IMR-90 (cell line): ENCODE measurements at places on chromosomes 1 and 21.

GRCh38 chr1:152873495-152873894, 4.6 kb upstream of the SMCP start:
- peak; percentile 8 for DNase-seq

- DNase-seq, result no peak
These were observed 50.1 kb upstream of the PCBP3 start for GRCh38 chr21:45593162-45594022.

- no peak for DNase-seq
These were observed 74.0 kb downstream of the TLR5 start for GRCh38 chr1:223068900-223069665.

GRCh38 chr21:41831453-41831831, 47.7 kb downstream of the PRDM15 start:
- no peak for DNase-seq

DNA sequence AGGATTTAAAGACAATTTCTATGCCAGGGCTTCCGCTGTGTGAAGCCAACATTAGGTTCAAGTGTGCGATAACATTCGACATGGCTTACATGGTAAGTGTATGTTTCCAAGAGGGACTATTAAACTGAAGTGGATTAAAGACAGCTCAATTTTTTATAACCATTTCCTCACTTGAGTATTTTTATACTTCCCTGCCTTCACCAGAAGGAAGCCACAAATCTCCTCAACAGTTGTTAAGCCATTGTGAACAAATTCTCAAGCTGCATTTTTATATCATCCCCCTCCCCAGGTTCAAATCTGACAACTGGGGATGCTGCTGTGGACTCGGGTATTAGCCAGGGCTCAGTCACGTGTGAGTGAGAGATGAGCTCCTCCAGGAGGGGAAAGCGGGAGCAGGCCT, 116.3 kb downstream of the RHOU start:
- no peak for DNase-seq

DNA sequence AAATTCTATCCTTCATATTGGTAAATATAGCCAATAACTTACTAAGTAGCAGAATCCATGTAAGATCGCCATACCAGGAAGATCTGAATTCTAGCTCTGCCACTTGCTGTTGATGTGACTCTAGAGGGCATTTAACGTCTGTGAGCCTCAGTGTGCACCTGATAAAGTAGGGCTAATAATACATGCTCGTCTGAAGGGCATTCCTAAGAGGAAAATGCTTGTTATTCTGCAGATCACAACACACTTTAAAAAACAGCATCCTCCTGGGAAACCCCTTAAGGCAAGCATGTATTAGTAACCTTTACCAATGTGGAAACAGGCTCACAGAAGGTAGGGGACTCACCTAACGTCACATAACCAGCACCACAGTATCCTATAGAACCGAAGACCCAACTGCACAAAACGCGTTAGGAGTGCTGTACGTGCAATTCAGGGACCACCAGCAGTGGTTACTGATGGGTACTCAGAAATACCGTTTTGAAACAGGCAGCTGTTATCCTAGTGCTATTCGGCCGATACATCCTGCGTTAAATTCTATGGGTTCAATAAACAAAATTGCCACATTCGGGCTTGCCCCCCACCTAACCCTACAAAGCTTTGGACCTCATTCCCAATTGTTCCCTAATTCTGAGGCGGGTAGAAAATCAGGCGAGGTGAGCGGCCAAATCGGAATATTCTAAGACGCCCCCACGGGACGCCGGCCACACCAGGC, 758 bp downstream of the DEPDC1 start:
- DNase-seq, result no peak

- peak; percentile 87 for DNase-seq
These were observed 21.1 kb downstream of the IPO9 start for GRCh38 chr1:201850053-201850397.

GRCh38 chr1:201946224-201946908, at the start of gene LMOD1:
Gene LMOD1 (minus strand): TSS chr1:201946548. CDS start chr1:201946340, 208 bp downstream.
- peak; percentile 98 for DNase-seq

DNA sequence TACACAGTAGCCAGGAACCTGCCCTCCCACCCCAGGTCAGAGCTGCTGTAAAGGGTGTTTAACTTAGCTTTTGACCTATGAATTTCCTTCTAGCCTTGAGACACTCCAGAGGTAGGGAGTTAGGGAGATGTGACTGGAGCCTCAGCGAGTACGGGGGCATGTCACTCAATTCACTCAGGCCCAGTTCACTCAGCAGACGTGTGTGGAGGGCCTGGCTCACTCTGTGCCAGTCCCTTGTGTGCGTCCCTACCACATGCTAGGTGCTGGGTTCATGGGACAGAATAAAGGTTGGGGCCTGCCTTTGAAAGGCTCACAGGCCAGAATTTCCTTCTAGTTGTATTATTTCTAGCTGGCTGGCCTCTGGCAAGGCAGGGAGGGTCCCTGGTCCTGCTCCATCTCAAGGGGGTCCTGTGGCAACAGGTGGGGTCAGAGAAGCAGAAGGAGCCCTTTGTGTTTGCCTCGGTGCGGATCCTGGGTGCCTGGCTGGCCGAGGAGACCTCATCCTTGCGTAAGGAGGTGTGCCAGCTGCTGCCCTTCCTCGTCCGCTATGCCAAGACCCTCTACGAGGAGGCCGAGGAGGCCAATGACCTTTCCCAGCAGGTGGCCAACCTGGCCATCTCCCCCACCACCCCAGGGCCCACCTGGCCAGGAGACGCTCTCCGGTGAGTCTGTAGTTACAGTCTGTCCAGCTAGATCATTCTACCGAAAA, 4.5 kb downstream of the NCDN start:
- DNase-seq, result no peak

- DNase-seq, result peak; percentile 71
These were observed 646.2 kb downstream of the SMYD3 start for GRCh38 chr1:245860657-245861544.

GRCh38 chr1:153545067-153546055, at the start of gene S100A4:
Gene S100A4 (minus strand): TSS chr1:153545806. CDS start chr1:153544794, 1,012 bp downstream.
- peak; percentile 83 for DNase-seq

- DNase-seq, result no peak
These were observed 24.7 kb downstream of the MFSD2A start for GRCh38 chr1:39979654-39980053.

DNA sequence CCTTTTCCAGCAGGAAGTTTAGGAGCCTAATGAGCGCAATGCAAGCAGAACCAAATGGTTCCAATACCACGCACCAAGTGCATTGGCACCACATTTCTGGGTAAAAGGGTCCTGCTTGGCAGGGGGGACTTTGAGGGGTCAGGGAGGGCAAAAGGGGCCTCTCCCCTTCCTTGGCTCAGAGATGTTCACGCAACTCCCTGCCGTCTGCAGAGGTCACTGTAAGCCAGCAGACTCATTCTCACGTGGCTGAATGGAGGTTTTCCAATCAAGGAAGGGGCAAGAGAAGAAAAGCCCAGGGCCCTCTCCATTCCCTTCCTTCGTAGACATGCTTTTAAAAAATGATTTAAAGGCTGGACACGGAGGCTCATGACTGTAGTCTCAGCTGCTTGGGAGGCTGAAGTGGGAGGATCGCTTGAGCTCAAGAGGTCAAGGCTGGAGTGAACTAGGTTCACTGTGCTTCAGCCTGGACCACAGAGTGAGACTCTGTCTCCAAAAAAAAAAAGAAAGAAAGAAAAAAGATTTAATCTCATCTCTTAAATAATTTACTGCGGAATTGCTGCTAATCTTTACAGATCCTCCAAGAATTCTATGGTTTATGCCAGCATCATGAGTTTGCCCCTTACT, 80.3 kb downstream of the RUNX3 start:
- DNase-seq, result peak; percentile 34

GRCh38 chr1:7975212-7975865, 13.8 kb downstream of the PARK7 start:
- peak; percentile 75 for DNase-seq

GRCh38 chr1:42003433-42003832, 84.7 kb upstream of the HIVEP3 start:
- no peak for DNase-seq

- DNase-seq, result no peak
These were observed 198.0 kb upstream of the ZP4 start for GRCh38 chr1:238088560-238089290.

DNA sequence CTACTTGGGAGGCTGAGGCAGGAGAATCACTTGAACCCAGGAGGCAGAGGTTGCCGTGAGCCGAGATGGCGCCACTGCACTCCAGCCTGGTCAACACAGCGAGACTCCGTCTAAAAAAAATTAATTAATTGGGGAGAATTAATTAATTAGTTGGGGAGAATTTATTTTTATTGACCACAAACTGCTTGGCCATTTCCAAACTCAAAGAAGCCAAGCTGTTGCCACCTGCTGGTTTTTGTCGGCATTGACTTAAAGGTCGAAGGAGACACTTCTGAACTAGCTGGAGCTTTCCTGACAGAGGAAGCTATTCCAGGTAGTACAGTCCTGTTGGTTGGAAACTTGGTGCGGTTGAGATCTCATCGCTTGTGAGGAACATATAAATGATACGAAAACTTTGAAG, 13.1 kb downstream of the MAP1LC3C start:
- DNase-seq, result peak; percentile 34

GRCh38 chr1:147640553-147641165, 29.7 kb downstream of the ACP6 start:
- peak; percentile 84 for DNase-seq

- no peak for DNase-seq
These were observed at the start of gene FCGR3B for GRCh38 chr1:161631076-161631475. Gene FCGR3B (minus strand): TSS chr1:161631176. CDS start chr1:161631094, 82 bp downstream.

DNA sequence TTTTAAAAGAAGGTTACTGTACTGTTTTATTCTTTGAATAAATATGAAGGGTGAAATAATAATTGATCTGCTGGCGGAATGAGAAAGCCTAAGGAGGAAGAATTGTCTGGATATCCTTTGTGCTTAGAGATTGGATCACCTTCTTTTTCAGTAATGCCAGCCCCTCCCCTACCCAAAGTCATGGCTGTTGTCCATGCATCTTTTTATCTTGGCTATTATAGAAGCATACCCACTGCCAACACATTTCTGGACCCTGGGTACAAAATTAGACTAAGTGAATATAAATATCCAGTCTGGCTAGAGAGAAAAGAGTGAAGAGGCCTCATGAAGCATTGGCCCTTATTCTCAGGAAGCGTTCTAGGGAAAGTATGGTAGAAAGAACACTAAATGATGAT, 28.1 kb downstream of the AK4 start:
- DNase-seq, result no peak

DNA sequence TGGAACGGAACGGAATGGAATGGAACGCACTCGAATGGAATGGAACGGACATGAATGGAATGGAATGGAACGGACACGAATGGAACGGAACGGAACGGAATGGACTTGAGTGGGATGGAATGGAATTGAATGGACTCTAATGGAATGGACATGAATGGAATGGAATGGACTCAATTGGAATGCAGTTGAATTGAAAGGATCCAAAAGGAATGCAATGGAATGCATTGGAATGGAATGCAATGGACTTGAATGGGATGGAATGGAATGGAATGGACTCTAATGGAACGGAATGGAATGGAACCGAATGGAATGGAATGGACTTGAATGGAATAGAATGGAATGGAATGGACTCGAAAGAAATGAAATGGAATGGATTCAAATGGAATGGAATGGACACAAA, 102.4 kb upstream of the OR4F16 start:
- no peak for DNase-seq

GRCh38 chr1:10520952-10521351, 46.2 kb downstream of the PEX14 start:
- DNase-seq, result no peak

DNA sequence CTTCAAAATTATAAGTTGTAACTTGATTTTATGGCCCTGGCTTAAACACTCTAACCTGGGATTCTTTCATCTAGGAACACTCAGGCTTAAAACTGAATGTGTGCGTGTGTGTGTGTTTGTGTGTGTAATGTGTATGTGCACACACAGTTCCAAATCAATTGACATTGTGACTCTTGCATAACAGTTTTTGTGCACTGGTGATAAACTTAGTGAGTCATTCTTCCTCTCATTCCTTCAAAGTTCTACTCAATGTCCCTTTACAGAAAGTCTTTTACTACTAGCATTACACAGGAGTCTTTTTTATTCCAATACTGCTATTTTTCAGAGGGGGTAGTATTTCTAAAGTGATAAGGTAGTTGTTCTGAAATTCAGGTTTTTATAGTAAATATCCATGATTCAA, 943.6 kb downstream of the KCNT2 start:
- DNase-seq, result peak; percentile 55

GRCh38 chr1:173861731-173862145, 6.1 kb downstream of the GAS5 start:
- no peak for DNase-seq

- DNase-seq, result no peak
These were observed 4.0 kb downstream of the FGR start for GRCh38 chr1:27630859-27631491.

- DNase-seq, result peak; percentile 45
These were observed 17.3 kb downstream of the LTN1 start for GRCh38 chr21:28975397-28975796.
